ENCODE measurements at places on chromosomes 2 and 18.
A peak's percentile ranks its signal among the peaks of the same experiment; 100 is the strongest.

- DNase-seq = no peak
Observed at GRCh38 chr2:238581126-238581525, 154.4 kb downstream of the ASB1 start.

DNA sequence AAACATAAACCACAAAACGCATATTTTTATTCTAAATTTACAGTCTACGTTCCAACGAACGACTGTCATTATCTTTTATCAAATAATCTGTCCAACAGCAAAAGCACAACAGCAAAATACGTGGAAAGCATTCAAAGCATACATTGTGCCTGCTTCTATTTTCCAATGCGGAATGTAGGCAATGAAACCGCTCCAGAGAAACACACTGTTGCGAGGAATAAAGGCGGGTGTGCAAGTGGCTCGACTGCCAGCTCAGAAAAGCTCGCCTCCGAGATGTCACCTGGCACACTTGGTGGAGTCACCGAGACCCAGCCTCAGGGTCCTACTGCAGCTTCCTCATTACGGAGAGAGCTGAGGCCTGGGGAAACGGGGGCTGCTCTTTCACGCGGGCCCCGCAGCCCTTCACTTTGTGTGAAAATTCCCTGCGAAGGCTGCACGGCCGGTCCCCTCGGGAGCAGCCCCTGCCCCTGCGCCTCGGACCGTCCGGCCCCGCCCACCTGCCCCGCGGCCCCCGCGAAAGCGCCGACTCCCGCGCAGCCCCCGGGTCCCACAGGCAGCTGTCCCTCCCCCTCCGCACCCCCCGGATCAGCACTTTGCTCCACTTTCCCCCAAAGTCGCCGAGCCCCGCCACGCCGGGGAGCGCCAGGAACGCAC, 752 bp downstream of the MGAT4A start:
- DNase-seq = no peak

DNA sequence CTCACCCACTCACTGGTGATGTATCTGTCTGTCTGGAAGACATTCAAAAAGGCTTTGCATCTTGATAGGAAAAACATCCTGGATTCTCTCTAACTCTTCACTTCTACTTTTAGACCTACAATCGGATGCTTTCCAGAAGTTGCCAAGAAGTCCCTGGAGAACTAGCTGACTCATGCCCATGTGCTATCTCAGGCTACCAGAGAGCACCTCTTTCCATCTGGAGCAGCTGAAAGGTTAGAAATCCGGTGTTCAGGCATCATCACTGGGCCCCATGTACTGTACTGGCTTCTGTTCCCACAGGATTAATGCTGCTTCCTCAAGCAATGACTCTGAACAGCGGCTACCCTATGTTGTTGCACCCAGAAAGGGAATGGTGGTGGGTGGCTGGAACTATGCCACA, 259.0 kb downstream of the NBAS start:
- DNase-seq = no peak

DNA sequence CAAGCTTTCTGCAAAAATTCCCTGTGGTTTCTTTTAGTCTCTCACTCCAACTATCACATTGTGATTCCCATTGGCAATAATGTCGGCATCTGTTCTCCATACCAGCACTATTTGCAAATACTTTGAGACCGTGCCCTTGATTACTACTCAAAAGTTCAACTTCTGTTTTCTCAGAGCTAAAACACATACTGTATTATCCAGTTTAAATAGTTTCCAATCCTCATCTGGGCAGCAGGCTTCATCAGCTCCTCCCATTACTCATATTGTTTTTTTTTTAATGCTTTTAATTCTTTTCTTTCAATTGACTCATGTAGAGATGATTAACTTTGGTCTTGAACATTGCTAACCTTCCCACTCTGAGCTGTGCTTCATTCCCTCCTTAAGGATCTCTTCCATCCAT, 135.8 kb downstream of the METTL8 start:
- no peak for DNase-seq

GRCh38 chr2:101277111-101277510, 24.4 kb downstream of the CNOT11 start:
- DNase-seq = no peak

DNA sequence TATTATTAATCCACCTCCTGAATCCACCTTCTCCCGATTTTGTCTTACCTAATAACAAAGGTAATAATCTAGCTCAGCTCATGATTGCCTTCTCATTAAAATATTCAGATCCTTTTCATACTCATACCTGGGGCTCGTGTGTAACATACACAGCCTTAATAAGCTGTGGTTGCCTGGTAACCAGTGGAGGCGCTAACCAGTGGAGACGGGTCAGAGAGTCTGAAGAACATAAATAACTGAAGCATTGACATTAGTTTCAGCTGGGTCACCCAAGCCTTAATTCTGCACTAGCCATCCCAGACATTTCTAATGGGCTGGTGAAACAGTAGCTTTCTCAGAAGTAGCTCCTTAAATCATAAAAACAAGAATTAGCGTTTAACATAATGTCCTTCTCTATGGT, 14.8 kb upstream of the DTNA start:
- no peak for DNase-seq

DNA sequence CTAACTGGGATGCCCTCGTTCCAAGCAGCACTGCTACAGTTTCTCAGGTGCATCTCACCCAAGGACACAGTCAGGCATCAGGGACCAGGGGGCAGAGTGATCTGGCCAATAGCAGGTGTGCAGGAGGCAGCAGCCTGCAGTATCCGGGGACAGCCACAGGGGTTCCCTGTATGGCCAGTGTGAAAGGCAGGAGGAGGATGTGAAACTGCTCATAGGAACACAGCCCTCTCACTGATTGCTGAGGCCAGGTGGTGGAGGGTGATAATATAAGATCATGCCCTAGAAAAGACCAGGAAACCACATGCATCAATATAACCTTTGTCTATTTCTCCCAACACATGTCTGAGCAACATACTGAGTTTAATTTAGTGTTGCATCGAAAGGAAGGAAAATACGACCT, 112.7 kb upstream of the TACR1 start:
- DNase-seq = no peak

- DNase-seq = no peak
Observed at GRCh38 chr2:197261808-197262226, 48.8 kb downstream of the ANKRD44 start.

DNA sequence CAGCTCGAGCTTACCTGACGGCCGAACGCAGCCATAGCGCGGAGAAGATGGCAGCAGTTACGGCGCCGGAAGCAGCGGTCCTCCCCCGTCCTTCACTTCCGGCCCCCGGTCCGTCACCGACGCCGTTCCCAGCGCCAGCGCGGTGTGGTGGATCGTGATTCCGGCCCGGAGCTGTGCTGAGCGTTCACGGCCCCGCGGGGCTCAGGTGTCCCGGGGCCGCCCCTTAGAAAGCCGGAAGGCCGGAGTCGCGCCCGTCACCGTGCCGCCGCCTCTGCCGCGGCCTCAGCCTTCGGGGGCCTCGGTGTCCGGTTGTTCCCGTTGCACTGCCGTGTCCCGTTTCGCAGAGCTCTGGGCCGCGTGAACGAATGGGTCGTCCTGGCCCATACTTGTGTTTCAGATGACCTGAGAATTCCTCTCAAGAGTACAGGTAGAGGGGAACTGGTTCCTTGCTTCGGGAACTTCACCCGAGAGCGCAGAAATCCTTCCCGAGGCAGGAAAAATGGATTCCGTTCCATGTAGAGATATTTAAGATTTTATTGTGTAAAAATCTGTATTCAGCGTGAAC, at the start of gene MTERF4:
MTERF4 (minus strand) TSS at position 49 of the 565 bp plus-strand sequence; CDS start at position 35, 14 bp downstream.
- DNase-seq = peak; percentile 84

DNA sequence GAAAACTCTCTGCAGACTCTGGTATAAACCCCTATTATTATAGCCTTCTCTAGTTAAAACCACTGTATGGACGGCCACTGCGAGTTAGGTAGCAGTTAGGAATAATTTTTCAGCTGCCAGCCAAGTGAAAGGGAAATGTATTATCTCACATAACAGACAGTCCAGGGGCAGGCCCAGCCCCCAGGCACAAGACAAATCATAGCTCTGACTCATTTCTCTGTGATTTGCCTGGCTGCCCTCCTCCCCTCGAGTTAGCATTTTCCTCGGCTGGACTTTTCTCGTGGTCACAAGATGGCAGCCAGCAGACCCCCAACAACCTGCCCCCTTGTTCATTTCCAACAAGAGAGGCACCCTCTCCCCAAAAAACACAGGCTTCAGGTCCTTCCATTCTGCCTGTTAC, 10.5 kb downstream of the VIT start:
- no peak for DNase-seq

DNA sequence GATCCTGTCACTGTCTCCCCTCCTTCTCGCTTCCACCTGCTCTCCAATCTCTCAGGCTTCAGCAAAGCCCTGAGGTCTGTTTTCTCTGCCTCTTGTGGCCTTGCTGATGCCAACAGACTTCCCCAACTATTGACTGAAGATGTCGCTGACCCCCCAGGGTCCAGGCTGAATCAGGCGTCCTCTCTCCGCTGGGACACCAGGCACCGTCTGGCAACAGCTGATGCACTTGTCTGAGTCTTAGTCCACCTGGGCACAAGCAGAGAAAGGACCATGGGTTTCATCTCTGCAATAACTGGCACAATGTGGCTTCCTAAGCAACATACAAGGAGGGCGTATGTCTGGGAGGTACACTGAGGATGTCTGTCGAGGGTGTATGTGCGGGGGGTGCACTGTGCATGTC, 248.7 kb upstream of the MYT1L start:
- no peak for DNase-seq

GRCh38 chr2:95551055-95551568, 40.7 kb upstream of the TRIM43 start:
- DNase-seq = no peak

GRCh38 chr18:2932247-2933181, 80.4 kb downstream of the LPIN2 start:
- peak; percentile 27 for DNase-seq

DNA sequence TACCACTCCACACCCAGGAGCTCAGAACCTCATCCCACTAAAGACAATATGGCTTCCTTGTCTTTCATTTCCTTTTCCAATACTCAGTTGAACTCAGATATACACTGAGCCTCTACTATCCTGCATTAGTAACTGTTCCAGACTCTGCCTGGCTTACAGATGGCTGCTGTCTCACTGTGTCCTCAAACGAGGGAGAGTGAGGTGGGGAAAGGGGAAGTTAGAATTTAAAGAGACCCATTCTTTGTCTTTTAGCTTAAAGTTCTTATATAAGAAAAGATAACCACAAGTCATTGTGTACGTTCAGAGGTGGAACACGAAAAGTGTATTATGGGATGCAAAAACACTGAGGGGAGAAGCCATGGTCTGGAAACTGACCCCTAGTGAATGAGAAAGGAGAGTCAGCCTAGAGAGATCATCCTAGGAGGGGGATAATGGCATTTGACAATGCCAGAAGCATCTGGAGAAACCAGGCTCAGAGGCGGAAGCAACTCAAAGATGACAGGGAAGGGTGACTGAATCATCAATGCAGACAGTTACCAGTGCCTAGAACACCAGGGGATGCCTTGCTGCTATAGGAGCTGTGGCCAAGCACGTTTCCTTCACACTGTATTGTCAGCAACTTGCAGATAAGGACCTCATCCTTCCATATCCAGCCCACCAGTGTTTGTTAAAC, 170.7 kb downstream of the CYRIA start:
- no peak for DNase-seq

- DNase-seq = peak; percentile 11
Observed at GRCh38 chr2:120520929-120521912, 175.3 kb downstream of the INHBB start.

- no peak for DNase-seq
Observed at GRCh38 chr2:77999376-77999775, 477.2 kb upstream of the LRRTM4 start.

DNA sequence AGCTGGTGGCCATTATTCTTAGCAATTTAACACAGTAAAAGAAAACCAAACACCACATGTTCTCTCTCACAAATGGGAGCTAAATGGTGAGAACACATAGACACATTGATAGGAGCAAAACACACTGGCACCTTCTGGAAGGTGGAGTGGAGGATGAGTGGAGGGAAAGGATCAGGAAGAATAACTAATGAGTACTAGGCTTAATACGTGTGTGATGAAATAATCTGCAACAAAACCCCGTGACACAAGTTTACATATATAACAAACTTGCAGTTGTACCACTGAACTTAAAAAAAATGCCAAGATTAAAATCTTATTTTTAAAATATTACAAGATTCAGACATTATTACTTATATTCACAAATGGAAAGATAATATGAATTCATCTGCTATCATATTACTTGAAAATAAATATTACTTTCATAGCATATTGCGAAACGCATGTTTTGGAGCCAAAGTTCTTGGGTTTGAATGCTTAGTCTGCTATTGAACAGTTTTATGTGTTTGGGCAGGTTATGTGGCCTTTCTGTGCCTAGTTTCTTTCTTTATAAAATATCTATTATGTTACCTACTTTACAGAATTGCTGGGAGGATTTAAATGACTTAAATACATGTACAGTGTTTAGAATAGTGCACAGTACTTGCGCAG, 20.5 kb downstream of the ANKRD62 start:
- no peak for DNase-seq

Data from KG1 (cell line).